Stimulated activated CD4-positive, alpha-beta T cell treated with anti-CD3 and anti-CD28 coated beads, TNF-alpha, amount 100 ng/mL, for 1 hour (primary cell): ENCODE measurements at places on chromosomes 5 and 9.

DNA sequence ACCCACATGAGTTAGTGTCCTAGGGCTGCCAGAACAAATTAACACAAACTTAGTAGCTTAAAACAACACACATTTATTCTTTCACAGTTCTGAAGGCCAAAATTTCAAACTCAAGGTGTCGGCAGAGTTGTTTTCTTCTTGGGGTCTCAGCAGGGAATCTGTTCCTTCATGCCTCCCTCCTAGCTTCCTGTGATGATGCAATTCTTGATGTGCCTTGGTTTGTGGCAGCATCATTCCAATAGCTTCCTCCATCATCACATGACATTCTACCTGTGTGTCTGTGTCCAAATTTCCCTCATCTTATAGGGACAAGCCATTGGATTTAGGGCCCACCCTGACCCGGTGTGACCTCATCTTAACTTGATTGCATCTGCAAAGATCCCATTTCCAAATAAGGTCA lies 12.2 kb upstream of the SLC25A48 start:
- no peak for DNase-seq

GRCh38 chr5:126544087-126544740 lies 50.8 kb downstream of the ALDH7A1 start:
- DNase-seq = no peak

- DNase-seq = no peak
Observed at GRCh38 chr5:10984021-10984715, 223.1 kb upstream of the DAP start.

DNA sequence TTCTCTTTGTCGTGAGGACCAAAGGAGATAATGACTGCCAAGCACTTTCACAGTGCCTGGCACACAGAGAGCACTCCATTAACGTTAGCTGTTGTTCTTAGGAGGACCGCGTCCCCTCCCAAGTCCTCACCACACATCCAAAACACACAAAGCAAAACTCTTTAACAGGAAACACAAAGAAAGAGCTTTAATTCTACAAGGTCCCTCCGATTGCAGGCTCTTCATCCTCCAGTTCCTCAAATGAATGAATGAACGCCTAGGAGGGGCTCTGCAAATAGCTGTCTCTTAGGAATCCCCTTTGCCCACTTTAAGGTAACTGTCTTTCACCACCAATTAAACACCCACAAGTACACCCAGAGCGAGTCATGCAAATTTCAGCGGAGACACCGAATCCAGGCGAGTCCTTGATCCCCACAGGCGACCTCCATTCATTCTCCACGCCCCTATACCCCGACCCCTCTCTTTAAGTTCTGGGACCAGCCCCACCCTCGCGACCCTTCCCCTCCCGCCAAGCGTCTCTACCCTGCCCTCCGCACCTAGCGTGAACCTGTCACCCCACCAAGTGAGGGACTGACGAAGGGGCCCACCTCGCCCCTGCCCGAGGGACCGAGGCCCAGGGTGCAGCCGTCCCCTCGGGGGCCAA lies 644 bp downstream of the TSC1 start:
- DNase-seq = no peak

DNA sequence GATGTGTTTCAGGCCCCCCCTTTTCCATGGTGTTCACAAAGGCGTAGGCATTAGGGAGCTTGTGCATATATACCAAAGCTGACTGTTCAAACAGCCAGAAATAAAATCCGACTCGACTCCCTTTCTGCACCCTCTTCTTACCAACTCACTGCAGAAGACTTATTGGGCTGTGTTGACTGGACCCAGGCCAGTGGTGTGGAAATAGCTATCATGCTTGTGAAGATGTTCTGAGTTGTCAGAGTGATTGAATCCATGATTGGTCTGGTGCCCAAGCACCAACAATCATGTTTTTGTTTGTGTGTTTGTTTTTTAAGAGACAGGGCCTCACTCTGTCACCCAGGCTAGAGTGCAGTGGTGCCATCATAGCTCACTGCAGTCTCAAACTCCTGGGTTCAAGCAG lies 21.6 kb downstream of the TJP2 start:
- DNase-seq = no peak

DNA sequence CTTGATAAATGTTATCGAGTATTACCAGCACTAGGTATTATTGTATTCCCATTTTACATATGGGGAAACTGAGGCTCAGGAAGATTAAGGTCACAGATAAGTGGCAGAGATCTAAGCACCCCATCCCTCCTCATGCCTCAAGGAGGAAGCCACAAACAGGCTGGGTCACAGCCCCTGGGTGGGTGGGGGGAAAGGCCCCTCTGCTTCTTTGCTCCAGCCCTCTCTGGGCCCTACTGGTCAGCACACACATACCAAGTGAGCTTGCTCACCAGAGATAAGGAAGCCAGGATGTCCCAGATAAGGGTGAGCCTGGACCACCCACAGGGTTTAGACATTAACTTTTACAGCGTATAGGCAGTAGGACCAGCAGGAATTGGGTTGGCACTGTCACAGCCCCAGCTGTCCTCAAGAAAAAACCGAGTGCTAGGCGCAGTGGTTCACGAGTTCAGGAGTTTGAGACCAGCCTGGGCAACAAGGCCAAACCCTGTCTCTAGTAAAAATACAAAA lies 45.3 kb downstream of the STK10 start:
- no peak for DNase-seq

GRCh38 chr9:12516031-12516430 lies 177.2 kb upstream of the TYRP1 start:
- DNase-seq = no peak

GRCh38 chr5:122262103-122262502 lies 49.9 kb upstream of the SNCAIP start:
- DNase-seq = no peak

DNA sequence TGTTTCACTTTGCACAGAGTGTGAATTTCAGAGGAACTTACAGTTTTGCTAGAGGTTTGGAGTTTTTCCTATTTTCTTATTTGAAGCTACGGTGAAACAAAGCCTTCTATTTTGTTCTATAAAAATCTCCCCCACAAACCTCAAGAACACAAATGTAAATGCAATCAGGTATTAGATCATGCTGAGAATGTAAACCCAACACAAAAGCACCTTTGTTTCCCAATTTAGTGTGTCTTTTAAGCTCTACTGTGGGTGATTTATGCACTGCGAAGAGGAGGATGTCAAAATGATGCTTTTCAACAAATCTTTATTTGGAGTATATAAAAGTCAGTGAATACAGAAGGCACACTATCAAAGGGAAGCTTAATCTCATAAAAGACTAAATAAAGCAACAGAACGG lies 4.3 kb upstream of the DRD1 start:
- no peak for DNase-seq

DNA sequence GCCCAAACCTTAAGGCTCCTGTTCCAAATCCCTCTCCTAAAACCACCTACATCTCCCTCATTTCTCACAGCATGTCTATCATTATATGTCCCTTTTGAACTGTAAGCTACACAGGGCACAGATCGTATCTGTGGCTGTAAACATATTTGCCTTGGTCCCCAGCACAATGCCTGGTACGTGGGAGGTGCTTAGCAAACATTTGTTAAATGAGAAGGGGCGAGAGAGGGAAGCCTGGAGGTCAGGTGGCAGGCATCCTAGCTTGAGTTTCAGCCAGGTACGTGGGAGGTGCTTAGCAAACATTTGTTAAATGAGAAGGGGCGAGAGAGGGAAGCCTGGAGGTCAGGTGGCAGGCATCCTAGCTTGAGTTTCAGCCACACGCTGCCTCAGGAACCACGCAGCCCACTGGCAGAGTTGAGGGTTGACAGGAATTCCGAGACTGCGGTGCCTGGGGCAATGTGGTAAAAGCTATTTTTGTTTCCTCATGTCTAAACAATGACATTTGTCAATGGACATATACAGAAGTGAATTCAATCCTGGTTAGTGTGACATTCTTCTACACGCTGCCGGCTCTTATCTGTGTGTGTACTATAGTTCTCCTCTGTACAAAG lies 113.6 kb downstream of the EFNA5 start:
- DNase-seq = no peak

DNA sequence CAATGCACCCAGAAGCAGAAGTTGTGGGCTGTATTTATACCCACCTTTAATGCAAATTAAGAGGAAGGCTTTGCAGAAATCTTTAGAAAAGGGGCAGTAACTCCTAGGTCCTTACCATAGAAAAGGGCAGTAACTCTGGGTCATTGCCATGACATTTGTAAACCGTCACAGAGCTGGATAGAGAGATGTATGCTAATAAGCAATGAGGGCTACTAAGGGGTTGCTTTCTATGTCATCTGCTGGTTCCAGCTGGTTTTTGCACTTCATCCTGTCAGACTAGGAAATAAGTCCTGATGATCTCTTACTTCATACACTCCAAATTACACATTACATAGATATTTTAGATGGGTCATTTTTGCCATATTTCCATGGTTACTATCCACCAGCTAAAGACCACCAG lies 299.1 kb upstream of the TYRP1 start:
- DNase-seq = no peak

- DNase-seq = no peak
Observed at GRCh38 chr9:108780942-108781734, 74.6 kb downstream of the ACTL7B start.

DNA sequence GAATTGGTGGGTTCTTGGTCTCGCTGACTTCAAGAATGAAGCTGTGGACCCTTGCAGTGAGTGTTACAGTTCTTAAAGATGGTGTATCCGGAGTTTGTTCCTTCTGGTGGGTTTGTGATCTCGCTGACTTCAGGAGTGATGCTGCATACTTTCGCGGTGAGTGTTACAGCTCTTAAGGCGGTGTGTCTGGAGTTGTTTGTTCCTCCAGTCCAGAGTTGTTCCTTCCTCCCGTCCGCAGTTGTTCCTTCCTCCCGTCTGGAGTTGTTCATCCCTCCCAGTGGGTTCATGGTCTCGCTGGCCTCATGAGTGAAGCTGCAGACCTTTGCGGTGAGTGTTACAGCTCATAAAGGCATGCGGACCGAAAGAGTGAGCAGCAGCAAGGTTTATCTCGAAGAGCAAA lies 159.6 kb upstream of the ADAMTSL1 start:
- DNase-seq = no peak

GRCh38 chr9:130058887-130059286 lies 5.2 kb downstream of the GPR107 start:
- no peak for DNase-seq

DNA sequence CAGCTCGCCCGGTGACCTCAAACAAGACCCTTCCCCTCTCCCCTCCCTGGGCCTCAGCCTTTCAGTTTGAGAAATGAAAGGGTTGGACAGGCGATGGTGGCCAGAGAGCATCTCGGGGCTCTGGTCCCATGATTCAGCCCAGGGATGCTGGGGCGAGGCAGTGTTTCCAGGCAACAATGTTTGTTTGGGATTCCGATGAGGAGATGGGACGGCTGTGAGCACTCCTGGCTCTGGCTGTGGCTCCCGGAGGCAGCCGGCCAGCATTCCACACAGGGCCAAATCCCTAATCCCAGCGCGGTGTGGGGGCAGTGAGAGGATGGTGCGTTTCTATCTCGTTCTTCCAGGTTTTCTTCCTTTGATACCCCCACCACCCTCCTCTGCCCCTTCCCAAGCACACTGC lies 66.0 kb downstream of the HMCN2 start:
- no peak for DNase-seq

DNA sequence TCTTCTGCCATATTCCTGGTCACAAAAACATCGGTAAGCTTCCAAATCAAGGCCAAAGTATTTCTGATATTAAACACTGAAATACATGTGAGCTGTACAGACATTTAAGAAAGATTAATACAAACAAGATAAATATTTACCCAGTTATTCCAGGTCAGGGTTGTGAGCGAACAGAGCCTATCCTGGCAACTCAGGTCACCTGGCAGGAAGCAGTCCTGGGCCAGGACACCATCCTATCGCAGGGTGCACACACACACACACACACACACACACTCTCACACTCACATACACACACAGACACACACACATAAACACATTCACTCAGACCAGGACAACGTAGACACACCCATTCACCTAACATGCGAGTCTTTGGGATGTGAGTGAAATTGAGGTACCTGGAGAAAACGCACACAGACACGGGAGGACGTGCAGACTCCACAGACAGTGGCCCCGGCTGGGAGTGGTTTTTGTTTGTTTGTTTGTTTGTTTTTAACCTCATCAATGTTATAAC lies 82.4 kb upstream of the CACNA1B start:
- DNase-seq = no peak

DNA sequence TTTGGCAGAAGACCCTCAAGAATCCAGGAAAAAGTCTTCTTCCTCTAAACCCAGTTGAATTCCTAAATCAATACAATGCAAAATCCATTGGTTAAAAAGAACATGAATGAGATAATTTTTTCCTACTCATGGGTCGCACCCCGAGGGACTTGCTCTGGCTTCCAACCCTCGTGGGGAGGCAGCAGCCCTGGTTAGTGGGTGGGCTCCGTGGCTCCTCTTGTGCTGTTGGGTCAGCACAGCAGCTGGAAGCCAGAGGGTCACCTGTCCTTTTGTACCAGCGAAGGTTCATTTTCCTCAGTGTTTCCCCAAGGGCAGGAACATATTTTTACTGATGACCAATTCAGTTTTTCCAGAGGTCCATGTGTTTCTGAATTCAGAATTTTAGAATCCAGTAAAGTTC lies 120.6 kb upstream of the S1PR3 start:
- no peak for DNase-seq

- no peak for DNase-seq
Observed at GRCh38 chr5:142857405-142857804, 87.2 kb downstream of the ARHGAP26 start.

DNA sequence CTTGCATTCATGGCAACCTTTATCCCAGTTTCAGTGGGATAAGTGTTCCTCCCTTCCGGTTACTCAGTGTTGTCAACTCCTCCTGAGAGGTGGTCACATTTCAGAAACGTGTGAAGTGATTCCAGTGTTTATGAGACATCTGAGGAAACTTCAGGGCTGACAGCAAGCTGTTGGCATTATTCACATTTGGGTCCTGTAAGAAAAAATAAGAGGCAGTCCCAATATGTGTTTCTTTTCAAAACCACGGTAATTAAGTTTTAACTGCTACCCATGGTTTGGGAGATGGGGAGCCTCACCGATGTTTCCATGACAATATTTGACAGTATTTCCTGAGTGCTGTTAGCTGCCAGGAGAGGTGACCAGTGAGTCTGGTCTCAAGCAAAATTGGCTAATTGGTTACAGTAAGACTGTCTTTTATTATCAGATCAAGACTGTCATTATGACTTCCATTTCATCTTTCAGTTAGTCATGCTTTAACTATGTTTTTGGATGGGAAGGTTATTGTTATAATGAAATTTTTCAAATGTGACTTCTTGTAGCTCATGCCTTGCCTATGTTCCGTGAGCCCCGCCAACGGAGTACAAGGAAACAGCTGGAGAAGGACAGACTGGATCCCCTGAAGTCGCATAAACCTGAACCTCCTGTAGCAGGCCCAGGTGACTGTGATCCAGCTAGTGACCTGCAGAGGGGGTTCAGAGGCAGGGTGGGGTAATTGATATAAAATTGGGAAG lies 115.3 kb downstream of the GDNF start:
- DNase-seq = no peak

- no peak for DNase-seq
Observed at GRCh38 chr5:5700549-5700948, 278.1 kb downstream of the ICE1 start.
